ENCODE measurements at places on chromosomes 6 and 20. TPM values are rescaled to one million over a fixed set of nuclear protein-coding genes. Genes with fewer than 3 reads are reported as not detected.

- no peak for DNase-seq
- H3K36me3 ChIP-seq, result no peaks in the 10 kb centered on the region
- no peak overlapping the region for H3K4me3 ChIP-seq
- no peaks in the 10 kb centered on the region for H3K27me3 ChIP-seq
- H3K4me1 ChIP-seq, result no peaks in the 10 kb centered on the region
- no peak overlapping the region for H3K27ac ChIP-seq
Observed at GRCh38 chr6:85278466-85279035, 171.3 kb upstream of the NT5E start.

DNA sequence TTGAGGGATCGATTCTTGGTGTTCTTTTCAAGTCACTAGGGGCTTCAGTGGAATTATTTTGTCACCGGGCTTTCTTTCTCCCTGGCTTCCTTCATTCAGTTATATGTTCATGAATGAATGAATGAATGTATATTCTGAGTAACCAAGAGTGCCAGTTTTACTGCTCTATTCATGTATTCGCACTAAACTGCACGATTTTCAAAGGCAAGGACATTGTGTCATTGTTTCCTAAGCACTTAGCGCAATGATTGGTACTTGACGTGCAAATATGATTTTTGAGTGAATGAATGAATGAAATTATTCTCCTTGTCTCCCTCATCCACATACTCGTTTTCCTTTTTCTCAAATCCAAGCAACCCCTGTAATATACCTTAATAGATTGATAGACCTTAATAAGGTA, 822 bp downstream of the AFG1L start:
- peak overlapping the region; percentile 96 for H3K27ac ChIP-seq
- no peak for DNase-seq
- no peaks in the 10 kb centered on the region for H3K27me3 ChIP-seq
- peaks cover 18% of the 10 kb centered on the region for H3K36me3 ChIP-seq
- peak overlapping the region; percentile 94 for H3K4me3 ChIP-seq

DNA sequence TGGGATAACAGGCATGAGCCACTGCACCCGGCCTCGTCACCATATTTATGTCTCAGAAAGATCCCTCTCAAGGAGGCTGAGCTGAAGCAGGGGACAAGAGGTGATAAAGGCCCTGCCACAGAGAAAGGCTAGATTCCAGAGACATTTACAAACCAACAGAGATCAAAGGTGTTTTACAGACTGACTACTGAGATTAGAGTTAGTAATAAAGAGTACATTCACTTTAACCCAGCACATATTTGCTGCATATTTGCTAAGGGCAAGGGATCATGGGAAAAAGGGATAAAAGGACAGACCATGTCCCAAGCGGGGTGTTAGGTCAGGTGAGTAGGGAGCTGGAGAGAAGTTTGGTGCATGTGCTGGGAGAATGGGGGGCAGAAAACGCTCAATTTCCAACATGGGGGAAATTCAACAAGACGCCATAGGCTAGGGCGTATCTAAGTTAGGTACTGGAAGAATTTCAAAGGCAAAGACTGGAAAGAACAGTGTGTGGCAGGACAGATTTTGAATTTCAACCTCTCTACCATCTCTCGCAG, 43.8 kb upstream of the SEC63 start:
- H3K36me3 ChIP-seq, result peaks cover 15% of the 10 kb centered on the region
- H3K4me3 ChIP-seq, result peak overlapping the region; percentile 62
- H3K4me1 ChIP-seq, result peaks cover 42% of the 10 kb centered on the region
- peak overlapping the region; percentile 99 for H3K27ac ChIP-seq
- no peaks in the 10 kb centered on the region for H3K27me3 ChIP-seq

C6orf163 gene
- 5.9 TPM for total RNA-seq

GPR63 gene
- 1.3 TPM for total RNA-seq

Data from Calu3 (cell line).